ENCODE measurements at places on chromosomes 11 and 22.

DNA sequence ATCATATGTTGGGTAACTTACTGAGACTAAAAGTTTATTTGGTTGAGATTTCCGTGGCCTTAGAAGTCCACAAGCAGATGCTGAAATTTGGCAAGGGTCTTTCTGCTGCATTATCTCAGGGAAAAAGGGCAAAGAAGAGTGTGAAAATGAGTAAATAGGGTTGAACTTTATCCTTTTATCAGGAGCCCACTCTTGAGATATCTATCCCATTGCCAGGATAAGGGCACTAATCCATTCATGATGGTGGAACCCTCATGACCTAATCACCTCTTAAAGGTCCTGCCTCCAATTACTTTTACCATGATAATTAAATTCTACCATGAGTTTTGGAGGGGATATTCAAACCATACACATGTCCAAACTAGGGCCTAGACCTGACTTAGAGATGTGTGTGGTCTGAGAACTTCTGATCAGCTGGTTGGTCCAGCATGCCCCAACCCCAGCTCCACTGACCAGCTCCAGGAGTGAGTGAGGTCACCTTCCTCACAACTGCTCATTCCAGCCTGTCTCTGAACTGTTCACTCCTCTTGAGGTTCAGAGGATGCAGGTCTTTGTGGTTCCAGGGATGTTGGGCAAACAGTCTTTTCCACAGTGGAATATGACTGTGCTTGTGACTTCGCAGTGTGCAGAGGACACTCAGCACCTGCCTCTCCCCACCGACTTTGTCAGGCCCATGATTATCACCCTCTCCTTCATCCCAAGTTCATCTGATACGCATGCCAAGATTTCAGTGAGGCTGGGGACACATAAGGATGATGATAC lies 130.1 kb upstream of the TOP3B start:
- DNase-seq: no peak

- no peak for DNase-seq
Measured at GRCh38 chr11:11786771-11787170, 55.0 kb upstream of the USP47 start.

GRCh38 chr11:88553204-88553603 lies 215.7 kb upstream of the CTSC start:
- no peak for DNase-seq

DNA sequence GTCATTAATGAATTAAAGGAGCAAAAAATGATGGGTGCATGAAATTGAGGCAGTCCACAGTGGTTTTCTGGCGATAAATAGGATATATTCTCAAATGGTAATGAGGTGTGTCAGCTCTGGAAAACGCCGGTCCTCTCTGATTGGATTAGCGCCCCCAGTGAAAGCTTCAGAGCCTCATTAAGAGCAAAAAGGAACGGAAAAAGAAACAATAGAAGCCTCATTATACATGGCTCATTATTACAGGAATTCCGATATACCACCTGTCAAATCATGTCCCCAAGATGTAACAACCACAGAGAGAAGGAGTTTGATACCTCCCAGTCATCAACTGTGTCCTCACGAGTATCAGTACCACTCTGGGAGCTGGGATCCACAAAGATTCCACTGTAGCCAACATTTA lies 175.7 kb upstream of the PITPNB start:
- DNase-seq: no peak

DNA sequence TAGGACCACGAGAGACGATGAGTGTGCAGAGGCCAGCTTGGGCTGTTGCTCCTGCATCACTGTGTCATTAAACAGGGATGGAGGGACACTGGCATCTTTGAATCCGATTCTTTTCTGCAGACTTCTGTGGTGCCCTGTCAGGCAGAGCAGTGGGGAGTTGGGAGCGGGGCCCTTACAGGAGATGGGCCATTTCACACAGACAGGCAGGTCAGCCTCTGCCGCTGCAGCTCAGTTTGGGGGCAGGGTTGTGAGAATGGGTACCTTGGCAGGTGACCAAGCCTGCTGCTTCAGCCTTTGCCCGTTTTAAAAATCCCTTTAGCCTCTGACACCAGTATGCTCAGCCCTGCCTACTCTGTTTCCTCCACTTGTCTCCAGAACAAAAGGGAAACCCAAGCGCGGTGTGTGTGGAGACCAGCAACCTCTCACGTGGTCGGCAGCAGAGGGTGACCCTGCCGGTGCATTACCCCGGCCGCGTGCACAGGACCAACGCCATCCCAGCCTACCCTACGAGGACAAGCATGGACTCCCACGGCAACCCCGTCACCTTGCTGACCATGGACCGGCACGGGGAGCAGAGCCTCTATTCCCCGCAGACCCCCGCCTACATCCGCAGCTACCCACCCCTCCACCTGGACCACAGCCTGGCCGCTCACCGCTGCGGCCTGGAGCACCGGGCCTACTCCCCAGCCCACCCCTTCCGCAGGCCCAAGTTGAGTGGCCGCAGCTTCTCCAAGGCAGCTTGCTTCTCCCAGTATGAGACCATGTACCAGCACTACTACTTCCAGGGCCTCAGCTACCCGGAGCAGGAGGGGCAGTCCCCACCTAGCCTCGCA lies 12.6 kb downstream of the C22orf31 start:
- DNase-seq: no peak

- DNase-seq: no peak
Measured at GRCh38 chr11:62757846-62758788, 3.3 kb upstream of the POLR2G start.

DNA sequence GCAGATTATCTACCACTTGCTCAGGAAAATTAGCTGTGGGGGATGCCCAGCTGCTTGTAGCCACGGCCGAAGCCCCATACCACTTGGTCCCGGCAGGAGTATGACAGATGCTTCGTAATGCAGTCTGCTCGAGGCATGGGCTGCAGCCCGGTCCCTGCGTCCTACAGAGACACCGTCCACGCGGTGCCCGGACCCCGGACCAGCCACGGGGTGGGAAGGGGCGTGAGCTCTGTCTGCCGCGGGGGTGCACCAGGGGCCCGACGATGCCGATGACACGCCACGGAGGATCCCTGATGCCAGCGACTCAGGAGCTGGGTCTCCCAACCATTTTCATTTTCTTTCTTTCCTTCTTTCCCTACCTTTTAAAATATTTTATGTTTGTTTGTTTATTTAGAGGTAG lies 30.0 kb downstream of the SLC25A17 start:
- no peak for DNase-seq

- DNase-seq: no peak
Measured at GRCh38 chr11:75371949-75372876, 20.8 kb upstream of the ARRB1 start.

GRCh38 chr11:62438641-62439040 lies 19.8 kb downstream of the SCGB1A1 start:
- DNase-seq: no peak

DNA sequence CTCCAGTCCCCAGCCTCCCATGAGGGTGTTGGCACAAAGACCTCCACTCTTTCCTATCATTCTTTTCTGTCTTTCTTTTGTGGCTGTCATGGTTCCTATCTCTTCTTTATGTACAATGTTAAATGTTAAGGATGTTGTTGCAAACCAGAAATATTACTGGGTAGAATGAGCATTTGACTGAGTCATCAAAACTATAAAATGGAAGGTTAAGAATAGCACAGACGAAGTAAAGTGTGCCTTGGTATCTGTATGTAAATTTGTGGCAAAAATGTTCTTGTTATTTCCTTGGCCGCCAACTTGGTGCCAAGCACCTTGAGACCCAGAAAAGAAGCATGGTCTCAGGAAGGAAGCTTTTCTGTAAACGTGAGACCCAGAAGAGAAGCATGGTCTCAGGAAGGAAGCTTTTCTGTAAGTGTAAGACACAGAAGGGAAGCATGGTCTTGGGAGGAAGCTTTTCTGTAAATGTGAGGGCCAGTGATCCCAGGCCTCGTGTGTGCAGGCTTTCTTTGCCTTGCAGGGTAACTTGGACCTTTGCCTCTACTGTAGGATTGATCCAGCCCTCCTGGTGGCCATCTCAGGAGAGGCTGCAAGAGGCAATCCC lies 6.7 kb upstream of the PKP3 start:
- no peak for DNase-seq

DNA sequence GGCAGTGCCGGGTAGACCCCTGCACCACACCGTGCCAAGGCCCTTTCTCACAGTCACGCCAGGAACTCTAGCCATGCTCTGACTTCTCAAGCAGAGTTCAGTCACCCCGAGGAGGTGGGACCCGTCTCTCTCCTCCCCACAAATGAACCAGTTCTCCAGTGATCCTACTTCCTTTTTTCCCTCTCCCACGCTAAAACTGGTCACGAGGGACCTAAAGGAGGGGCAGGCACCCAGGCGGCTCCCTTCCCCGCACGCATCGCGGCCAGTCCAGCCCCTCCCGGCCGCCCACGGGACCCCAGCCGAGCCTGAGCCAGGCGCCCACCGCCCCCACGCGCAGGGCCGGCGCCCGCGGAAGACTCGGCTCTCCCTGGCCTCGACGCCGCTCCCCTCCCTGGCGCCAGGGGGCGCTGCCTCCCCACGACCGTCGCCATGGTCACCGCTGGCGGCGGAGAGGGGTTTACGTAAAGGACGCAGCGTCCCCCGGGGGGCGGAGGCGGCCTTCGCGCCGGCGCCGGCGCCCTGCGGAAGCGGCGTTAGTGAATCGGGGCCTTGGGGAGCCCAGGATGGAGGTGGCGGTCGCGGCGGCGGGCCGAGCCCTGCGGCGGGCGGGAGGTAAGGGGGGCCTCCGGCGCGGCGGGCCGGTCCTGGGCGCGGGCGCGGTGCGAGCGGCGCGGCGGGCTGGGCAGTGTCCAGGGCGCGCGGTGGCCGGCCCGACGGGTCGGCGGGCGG lies at the start of gene DAGLA:
Gene DAGLA, plus strand, starts transcription at position 499 of the 729 bp plus-strand sequence. CDS start 39,765 bp downstream, outside the sequence.
- peak; percentile 32 for DNase-seq

DNA sequence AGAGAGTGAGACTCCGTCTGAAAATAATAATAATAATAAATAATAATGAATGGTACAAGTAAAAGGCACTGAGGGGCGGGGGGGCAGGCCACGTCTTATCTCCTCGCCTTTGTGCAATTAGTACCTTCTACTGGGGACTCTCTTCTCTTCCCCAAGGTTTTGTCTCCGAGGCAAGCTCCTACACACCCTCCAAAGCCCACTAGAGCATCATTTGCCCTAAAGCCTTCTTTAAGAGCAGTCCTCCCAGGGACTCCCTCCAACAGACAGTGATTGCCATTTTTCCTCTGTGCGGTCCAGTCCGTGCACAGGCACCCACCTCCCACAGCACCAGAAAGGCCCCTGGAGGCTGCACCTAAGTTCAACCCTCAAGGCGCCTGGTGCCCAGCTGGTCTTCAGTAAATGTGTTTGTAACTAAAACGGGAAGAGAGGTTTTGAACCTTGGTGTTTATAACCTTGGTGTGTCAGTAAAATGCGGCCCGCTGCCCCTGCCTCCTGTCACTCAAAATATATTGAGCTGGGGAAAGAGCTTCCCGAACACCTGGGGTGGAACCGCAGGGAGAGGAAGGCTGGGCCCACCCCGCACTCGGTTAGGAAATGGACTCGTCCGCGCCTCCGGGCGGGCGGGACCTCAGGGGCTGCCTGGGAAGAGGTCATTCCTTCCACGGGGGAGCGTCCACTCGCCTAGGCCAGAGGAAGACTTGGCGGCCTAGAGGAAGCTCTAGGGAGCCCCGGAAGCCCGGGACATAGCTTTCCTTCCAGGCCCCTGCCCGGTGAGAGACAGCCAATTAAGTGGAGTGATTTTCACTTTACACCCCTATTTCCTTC lies 4.7 kb upstream of the KDELR3 start:
- no peak for DNase-seq

GRCh38 chr22:31623592-31624304 lies 38.3 kb downstream of the PISD start:
- DNase-seq: no peak

DNA sequence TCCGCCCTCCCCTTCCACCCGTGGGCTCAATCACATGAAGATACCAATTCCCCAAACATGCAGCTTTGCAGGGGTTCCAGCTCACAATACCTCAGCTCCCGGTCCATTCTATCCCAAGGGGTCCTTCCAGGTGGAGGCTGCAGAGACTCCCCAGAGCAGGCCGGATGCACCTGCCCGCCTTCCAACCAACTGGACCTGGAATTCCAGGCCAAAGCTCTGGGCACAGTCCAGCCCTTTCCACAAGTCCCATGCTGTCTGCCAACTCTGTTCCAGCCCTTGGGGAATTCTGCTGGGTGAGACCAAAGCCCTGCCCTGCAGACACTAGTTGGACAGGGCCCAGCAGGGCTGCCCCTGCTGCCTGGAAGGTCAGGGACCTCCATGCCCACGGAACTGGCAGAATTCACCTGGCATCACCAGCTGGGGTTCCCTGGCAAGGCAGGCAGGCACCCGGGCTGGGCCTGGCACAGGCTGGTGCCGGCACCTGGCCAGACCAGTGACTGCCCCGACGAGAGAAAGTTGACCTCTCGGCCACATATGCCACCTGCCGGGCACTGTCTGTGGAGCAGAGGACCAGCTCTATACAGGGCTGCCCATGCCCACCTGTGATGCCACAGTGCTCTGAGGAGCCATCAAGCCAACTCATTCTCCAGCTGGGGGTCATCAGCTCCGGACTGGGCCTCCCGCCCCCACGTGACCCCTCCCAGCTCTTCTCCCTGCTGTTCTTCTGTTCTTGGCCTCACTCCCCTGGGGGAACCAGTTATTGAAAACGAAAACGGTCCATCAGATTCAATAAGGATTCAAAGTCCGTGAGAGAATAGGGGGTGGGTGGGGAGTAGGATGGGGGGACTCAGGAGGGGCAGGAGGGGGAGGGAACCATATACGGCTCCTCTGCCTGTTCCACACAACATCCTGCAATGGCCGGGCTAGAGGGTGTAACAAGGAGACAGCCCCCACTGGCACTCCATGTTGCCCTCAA lies 4.7 kb downstream of the SYT7 start:
- no peak for DNase-seq

DNA sequence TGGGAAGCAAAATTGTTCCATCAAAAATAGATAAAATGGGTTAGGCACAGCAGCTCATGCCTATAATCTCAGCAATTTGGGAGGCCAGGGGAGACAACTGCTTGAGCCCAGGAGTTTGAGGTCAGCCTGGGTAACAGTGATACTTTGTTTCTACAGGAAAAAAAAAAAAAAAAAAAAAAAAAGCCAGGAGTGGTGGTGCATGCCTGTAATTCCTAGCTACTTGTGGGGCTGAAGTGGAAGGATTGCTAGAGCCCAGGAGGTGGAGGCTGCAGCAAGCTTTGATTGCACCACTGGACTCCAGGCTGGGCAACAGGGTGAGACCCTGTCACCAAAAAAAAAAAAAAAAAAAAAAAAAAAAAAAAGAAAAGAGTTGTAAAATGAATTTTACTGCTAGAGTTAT lies 49.6 kb downstream of the KIF18A start:
- DNase-seq: no peak

- no peak for DNase-seq
Measured at GRCh38 chr11:31645747-31646146, 136.2 kb downstream of the ELP4 start.

GRCh38 chr11:115085461-115086210 lies 407.3 kb downstream of the NXPE2 start:
- DNase-seq: no peak
